Epithelial cell of proximal tubule (primary cell): ENCODE measurements at places on chromosomes 7 and 10. TPM values are rescaled to one million over a fixed set of nuclear protein-coding genes. Genes with fewer than 3 reads are reported as not detected.

GRCh38 chr7:98668255-98668654 is 51.2 kb downstream of the NPTX2 start:
- no peak for DNase-seq

MUC12 gene
- total RNA-seq, result 1.7 TPM in 1 of 2 replicates, not detected in the other

CCDC172 gene
- total RNA-seq, result not detected in 2 replicates

GRCh38 chr7:17887286-17887685 is 53.0 kb downstream of the SNX13 start:
- DNase-seq, result no peak

DNA sequence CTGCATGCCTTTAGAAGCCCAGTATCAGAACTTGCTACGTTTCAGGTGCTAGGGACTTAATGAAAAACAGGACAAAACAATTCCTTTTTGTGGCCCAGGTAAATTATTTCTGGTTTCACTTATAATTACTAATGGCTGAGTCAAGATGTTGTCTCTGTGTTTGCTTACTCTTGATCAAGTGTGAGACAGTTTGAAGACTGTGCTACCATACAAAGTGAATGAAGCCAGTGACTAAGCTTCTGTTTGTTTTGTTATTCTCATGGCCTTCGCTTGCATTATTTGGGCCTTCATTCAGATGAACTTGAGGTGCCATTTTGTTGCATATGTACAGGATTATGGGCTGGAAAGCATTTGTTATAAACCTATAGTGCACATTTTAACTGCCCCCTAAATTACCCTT is 17.9 kb downstream of the SMNDC1 start:
- no peak for DNase-seq
